Mesothelial cell of epicardium (in vitro differentiated cells): ENCODE measurements at places on chromosomes 5 and 9.

- DNase-seq, result no peak
Observed at GRCh38 chr5:152568016-152568415, 162.9 kb upstream of the NMUR2 start.

GRCh38 chr9:133225171-133226011 lies 16.3 kb upstream of the OBP2B start:
- no peak for DNase-seq

- no peak for DNase-seq
Observed at GRCh38 chr9:70613024-70613768, 198.7 kb upstream of the KLF9 start.

GRCh38 chr5:56095579-56096102 lies 100.9 kb upstream of the IL6ST start:
- DNase-seq, result no peak

DNA sequence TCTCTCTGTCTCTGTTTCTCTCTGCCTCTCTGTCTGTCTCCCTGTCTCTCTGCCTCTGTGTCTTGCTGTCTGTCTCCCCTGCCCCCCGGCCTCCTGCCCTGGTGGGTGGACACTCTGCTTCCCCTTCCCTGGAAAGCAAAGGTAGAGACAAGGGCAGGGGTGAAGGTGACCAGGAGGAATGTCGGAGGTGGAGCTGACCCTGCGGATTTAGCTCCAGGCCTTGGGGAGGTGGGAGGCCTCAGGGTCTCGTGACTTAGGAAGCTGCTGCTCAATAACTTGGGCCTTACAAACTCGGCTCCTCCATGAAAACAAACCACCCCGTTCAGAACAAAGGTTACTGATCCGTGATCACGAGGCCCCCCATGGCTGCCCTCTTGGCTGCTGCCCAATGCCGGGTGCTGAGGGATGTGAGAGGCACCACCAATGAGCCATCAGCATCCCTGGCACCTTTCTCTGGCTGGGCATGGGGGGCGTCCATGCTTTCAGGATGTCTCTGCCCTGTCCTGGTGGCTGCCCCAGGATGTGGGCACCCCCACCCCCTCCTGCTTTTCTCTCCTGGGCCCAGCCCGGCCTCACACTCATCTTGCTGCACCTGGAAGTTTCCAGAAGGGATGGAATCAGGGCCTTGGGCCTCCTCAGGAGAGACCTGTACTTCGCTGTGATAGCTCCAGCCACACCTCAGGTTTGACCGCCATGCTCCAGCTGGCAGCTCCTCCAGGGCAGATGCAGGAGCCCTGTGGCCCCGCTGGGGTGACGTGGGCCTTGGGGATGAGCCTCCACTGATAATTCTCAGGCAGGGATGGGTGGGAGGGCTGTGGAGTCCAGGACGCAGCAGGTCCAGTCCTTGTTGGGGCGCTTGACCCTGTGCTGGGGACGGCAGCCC lies 14.8 kb upstream of the SLC6A19 start:
- DNase-seq, result no peak
